ENCODE measurements at places on chromosomes 5 and 9.

DNA sequence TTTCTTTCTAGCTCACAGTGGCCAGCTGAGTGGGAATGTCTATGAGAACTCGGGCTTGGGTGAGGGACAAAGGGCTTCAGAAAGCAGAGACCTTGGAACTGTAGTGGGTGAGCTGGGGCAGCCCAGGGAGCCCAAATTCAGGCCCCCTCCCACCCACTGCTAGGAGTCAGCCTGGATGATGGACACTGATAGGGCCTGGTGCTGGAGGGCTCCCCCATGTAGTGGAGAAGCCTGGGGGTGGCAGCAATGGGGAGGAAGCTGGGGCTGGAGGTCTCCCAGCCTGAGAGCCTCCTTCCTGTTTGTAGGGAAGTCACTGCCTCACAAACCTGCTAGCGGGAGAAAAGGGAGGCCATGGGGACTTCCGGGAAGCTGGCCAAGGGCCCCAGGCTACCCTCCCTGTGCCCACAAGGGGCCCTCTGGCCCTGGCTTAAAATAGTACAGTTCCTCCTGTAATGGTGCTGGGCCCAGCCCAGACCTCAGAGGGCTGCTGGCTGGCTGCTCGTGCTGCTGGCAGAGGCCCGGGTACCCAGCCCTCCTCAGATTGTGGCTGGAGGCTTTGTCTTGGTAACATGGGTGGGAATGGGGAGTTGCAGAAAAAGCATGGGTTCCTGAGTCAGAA is 6.3 kb upstream of the NR5A1 start:
- no peak for DNase-seq

- DNase-seq: peak; percentile 25
Measured at GRCh38 chr9:82273121-82273520, 284.5 kb downstream of the SPATA31D1 start.

GRCh38 chr5:14560091-14560595 is 21.4 kb upstream of the OTULINL start:
- DNase-seq: no peak

- no peak for DNase-seq
Measured at GRCh38 chr9:12964271-12964670, 189.5 kb downstream of the LURAP1L start.

GRCh38 chr5:105877592-105877991 is 1793.1 kb downstream of the EFNA5 start:
- DNase-seq: no peak

DNA sequence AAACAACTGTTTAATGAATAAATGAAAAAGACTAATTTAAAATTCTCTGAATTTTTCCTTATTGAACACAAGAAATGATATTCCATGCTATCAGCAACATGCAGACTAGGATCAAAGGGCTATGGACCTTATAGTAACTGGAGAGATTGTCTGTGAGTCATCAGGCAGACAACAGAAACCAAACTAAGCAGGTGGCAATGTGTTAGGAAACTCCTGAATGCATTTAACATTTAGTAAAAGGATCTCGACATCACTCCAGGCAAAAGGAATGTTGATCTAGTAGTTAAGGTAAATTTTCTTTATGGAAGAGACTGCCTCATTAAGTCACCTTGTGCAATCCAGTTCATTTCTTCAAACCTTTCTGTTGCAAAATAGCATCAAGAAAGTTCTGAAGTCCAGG is 58.4 kb downstream of the ARL15 start:
- no peak for DNase-seq

DNA sequence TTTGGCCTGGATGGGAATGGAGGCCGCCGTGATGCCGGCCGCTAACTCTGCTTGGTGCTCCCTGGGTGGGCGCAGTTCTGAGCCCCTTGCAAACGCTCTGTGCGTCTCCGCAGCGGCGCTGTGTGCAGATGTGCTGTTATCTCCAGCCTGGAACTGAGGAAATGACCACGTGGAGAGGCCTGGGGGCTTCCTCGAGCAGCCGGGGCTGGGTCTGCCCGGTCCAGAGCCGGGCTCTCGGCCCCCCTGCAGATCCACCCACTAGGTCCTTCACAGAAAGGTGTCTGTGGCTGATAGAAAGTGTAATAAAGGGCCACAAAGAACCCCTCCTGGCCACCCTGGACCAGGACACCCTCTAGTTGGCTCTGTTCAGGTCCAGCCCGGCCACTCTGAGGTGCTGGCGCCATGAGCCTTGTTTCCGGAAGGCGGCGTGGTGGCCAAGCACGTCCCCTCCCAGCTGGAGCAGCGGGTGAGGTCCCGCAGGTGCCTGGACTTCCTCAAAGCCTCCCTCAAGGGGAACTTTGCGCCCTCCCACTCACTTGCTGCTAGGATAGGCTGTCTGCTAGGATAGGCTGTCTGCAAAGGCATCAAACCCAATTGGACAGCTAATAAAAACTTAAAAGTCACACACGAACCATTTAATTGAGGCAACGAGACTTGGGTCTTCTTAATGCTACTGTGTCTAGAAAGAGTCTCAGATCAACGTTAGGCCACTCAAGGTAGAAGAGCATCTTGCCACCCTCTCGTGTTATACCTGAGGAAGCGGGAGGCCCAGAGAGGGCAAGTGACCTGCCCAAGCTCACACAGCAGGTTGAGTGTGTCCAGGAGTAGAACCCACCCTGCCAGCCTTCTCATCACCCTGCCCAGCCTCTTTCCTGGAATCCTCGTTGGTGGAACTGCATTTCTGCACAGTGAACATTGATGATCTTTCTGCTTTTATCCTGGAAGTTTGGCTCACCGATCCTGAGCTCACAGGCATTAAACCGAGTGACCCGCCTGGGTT is 109.3 kb upstream of the FCN2 start:
- DNase-seq: no peak

- DNase-seq: no peak
Measured at GRCh38 chr5:111765613-111766571, 8.9 kb upstream of the NREP start.

DNA sequence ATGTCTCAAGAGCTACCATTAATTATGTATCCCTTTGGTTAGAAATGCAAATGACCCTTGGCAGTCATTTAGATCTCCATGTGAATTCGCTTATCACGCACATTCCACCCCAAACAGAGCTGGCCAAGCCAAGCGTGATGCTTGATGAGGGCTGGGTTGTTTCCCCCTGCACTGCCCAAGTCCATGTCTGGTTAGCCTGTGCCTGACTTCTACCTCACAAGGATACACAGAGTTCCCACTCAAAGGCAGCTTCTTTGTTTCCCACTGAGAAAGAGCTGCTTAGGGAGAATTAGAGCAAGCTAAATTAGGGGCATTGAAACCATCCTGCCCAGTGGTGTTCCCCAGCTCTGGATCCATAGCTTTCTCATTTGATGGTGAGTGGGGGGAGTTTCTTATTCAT is 87.2 kb downstream of the FSTL4 start:
- DNase-seq: no peak

GRCh38 chr5:60699288-60699608 is 718 bp downstream of the DEPDC1B start:
- no peak for DNase-seq

DNA sequence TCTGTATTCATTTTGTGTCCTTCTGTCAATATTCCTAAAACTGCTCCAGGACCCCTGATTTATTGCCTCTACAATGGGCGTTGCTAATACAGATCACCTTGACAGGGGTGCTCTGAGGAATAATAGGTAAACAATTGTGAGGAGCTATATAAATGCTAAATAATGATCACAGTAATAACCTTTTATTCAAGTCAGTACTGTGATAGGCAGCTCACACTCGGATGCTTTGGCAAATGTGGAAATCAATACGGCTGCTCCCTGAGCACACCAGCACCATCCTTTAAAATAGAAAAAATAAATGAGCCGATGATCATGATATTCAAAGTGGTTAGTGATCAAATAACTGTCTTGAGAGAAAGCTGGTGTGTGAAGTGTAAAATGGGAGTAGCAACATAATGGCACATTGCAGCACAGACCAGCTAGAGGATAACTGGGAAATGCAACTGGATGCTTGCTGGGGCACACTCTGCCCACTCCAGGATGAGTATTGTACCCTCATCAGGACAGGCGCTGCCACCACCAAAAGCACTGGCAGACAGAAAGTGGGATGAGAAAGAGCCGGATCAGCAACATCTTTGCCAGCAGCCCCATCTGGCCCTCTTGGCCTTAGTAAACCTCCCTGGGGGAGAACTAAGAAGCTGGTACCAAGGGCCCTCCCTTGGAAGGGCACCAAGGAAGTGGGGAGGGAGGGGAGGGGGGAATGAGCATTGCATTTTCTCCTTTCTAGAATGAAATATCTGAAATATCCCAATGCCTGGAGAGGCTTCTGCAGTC is 69.4 kb upstream of the SPATA31D4 start:
- no peak for DNase-seq

DNA sequence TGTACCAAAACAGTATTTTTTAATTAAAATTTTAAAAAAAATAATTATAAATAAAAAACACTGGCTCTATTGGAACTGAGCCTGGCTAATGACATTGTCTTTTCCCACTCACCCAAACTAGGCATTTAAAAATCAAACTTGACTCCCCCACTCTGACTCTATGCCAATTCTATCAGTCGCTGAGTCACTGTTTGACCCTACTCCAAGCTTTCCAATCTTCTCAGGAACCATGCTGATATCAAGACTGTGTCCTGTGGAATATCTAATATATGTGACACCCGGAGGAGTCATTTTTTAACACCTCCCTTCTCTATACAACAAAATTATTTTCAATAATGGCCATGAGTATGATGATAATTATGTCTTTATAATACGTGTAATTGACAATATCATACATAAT is 171.6 kb upstream of the RASEF start:
- DNase-seq: no peak

GRCh38 chr9:81250041-81250440 is 439.3 kb downstream of the TLE1 start:
- DNase-seq: no peak

DNA sequence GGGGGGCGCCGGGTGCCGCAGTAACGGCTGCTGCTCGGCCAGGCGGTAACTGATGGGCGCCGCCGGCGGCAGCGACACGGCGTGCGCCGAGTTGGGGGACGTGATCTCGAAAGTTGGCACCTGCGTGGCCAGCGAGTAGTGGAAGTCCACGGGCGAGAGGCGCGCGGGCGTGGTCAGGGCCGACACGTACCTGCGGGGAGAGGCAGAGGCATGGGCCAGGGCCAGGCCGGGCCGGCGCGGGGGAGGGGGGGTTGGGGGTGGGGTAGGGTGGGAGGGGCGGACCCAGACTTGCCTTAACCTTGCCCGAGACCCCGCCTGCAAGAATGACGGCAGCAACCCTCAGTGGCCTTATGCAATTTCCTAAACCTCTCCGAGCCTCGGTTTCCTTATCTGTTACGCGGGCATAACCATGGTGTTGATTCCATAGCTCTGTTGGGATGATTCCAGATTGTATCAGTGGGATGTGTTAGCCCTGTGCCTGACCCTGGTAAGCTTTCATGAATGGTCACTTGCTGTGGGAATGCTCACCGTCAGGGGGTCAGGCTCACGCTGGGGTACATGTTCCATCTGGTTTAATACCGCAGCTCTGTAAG is 53.0 kb downstream of the PSD2 start:
- no peak for DNase-seq

DNA sequence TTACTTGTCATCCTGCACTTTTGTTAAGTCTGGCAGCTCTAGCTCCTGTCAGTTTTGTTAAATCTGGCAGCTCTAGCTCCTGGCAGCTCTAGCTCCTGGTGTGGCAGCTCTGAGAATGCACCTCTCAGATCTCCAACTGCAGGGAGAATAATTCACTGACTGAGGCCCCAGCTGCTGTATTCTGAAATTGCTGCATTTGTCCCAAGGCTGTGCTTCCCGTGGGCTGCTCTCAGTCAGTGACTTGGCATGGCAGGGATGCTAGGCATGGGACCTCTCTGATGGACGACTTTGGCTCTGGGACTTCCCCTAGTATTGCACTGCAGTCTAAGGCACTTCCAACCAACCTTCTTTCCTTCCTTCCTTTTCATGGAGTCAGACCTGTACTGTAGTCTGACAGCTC is 475.7 kb downstream of the CCDC171 start:
- no peak for DNase-seq

DNA sequence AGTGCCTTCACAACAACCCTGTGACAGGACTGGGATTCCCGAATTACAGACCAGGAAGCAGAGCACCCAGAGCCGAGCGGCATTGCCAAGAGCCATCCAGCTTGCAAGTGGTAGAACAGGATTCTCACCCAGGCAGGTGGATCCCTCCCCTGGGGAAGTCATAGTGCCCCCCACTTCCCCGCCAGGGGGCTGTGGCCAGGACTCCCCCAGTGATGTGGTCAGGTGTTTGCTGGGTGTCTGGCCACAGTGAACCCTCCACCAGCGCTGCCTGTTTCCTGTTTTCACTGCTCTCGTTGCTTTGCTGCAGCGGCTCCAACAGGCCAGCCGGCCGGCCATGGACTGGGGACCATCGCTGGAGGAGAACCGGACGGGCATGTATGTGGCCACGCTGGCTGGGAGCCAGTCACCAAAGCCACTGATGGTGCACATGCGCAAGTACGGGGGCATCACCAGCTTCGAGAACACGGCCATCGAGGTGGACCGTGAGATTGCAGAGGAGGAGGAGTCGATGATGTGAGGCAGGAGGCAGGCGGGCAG is 19.3 kb downstream of the SLC6A7 start:
- no peak for DNase-seq

GRCh38 chr9:9917400-9917799 is 695.4 kb downstream of the PTPRD start:
- DNase-seq: no peak

GRCh38 chr5:17317473-17317872 is 100.0 kb downstream of the BASP1 start:
- DNase-seq: no peak

- no peak for DNase-seq
Measured at GRCh38 chr9:89679016-89679415, 74.2 kb downstream of the GADD45G start.

DNA sequence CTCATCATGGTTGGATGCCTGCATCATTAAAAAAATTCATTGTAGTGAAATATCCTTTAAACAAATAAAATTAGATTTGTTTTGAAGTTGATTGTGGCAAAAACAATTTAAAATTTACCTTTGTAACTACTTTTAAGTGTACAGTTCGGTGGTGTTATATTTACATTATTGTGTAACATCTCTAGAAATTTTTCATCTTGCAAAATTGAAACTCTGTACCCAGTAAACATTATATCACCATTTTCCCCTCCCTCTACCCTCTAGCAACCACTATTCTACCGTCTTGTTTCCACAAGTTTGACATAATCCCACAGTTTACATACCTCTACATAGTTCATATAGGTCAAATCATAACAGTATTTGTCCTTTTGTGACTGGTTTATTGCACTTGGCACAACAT is 2.0 kb upstream of the KIAA1958 start:
- no peak for DNase-seq

Data from BJ (cell line).